SK-MEL-5 (cell line): ENCODE measurements at places on chromosomes 16 and 17. TPM values are rescaled to one million over a fixed set of nuclear protein-coding genes. Genes with fewer than 3 reads are reported as not detected.

DNA sequence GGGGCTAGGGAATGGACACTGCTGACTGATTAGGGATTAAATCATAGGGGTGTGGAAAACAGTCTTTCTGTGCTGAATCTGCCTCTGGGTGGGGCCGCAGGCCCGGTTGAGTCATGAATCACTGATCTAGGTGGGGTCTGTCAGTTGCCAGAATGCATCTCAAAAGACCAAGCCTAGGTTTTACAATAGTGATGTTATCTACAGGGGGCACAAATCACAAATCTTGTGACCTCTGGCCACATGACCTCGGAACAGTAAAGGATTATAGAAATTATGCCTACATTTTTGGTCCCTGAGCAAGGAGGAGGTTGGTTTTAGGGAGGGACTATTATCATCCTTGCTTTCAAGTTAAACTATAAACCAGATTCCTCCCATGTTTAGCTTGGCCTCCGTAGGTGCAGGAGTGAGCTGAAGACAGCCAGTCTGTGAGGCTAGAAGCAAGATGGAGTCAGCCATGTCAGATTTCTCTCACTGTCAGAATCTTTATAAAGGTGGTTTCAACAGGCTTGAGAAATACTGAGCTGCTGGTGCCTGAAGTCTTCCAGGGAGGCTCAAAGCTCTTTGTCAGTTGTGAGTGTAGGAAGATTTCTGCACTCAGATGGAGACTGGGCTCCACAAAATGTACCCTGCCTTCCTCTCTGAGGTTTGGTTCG, 12.9 kb downstream of the GNGT2 start:
- no peak for DNase-seq

- DNase-seq: peak; percentile 65
Observed at GRCh38 chr17:81434072-81434471, 38.8 kb downstream of the BAHCC1 start.

DNA sequence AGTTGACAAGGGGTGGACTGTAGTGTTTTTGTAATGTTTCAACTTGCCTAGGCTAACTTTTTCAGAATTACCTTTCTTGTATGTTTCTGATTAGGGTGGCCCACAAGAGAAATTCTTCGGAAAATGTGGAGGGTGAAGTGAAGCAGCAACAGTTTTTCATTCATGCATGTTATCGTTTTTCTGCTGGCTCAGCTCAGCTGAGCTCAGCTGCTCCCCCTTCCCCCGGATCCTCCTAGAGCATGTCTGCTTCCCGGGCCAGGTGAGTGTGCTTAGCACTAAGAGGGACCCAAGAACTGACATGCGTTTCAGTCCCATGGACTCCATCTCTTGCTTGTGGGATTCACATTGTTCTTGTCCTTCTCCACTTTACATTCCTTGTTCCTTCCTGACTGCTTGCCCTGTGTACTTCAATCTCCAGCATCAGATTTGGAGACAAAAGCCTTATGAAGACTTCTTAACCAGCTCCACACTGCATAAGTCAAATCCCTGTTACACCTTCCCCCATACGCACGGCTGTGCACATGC, 33.6 kb downstream of the SCPEP1 start:
- no peak for DNase-seq

DNA sequence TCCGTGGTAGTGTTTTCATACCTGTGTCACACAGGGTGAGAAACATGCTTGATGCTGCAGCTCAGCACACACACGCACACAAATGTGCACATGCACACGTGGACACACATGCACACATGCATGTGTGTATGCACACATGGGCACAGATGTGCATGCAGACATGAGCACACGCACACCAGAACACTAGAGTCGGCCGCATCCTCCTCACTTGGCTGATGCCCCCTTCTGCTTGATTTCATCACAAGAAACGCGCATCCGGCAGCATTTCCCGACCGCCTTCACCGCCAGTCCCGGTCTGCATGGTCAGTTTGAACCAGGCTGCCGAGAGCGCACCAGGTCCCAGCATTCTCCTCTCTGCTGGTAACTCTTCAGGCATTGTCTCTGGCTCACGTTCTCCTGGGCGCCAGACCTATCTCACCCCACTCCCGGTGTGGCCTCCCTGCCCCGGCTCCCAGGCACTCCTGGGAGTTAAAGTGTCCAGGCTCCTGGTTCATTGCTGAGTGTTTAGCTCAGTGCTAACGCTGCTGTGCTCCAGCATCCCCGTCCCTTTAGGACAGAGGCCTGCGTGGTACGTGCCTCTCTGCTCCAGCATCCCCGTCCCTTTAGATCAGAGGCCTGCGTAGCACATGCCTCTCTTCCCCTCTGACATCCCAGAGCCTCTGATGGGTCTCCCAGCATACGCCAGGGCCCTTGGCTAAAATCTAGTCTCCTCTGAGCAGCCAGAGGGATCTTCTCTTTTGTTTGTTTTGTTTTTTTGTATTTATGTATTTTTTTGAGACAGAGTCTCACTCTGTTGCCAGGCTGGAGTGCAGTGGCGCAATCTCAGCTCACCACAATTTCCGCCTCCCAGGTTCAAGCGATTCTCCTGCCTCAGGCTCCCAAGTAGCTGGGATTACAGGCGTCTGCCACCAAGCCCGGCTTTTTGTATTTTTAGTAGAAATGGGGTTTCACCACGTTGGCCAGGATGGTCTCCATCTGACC, 16.0 kb downstream of the BAIAP2 start:
- DNase-seq: no peak

Gene RNF157
- 28.1 and 33.9 TPM in 2 replicates for total RNA-seq

GRCh38 chr16:60741810-60742209, 1294.4 kb downstream of the CDH8 start:
- DNase-seq: peak; percentile 2

Gene SPNS1
- total RNA-seq: 48.1 and 64.2 TPM in 2 replicates

GRCh38 chr17:73551759-73552158, 92.5 kb downstream of the SDK2 start:
- peak; percentile 28 for DNase-seq

Gene GPR179
- total RNA-seq: 0.05 and 0.11 TPM in 2 replicates

DNA sequence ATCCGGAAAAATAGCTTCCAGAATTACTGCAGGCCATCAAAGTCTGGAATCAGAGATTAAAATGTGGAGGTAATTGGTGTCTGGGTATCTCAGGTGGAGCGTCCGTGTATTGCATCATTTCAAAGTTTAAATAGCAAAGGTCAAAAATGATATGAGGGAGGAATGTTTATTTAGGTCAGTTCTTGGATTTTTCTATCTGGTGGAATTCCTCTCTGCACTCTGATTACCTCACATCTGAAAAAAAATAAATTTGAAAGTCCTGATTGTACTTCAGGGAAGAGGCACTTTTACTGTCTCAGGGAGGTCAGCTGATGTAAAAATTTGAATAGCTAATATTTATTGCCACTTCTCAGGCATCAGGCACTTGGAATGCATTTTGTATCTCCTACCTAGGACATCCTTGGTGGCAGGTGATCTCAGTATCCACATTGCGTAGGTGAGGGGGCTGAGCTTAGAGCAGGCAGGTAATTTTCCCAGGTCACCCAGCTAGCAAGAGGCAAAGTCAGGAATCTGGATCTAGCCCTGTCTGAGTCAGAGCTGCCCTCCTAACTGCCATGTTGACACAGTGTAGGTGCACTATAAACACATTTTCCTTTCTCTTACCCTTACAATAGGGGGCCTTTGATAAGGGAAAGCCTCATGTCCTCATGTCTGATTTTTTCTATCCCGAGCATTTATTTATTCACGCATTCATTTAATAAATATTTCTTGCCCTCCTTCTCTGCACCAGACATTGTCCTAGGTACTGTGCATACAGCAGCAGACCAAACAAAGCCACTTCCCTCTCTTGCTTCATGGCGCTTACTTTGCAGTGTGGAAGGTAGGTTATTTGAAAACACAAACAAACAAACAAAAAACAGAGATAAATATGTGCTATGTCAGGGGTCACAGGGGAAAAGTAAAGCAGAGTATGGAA, 454.3 kb downstream of the HAPSTR1 start:
- DNase-seq: no peak

GRCh38 chr17:82940226-82941020, 100.6 kb upstream of the ZNF750 start:
- no peak for DNase-seq

- peak; percentile 97 for DNase-seq
Observed at GRCh38 chr17:63848834-63849689, 6.6 kb upstream of the SMARCD2 start.

DNA sequence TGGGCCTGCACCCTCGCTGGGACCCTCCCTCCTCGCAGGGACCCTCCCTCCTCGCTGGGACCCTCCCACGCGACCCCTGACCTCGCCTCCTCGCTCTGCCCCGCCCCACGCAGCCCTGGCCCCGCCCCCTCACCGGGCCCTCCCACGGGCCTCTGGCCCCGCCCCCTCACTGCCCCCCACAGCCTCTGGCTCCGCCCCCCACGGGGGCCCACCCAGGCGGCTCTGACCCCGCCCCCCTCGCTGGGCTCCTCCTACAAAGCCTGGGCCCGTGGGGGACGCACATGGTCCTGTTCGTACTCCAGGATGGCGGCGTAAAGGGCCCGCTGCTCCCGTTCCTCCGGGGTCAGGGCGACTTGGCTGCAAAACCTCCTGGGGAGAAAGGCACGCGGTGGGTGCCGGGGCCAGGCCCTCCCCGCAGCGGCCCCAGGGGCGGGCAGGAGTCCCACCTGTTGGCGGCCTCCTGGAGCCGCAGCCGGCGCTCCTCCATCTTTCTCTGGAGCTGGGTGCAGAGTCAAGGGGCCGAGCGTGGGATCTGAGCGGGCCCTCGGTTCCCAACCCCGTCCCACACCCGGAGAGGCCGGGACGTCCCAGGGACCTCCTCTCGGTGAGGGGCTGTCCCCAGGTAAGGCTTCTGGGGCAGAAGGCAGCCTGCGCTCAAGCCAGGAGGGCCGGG, 9.0 kb downstream of the VPS9D1 start:
- DNase-seq: peak; percentile 61

- no peak for DNase-seq
Observed at GRCh38 chr17:45380046-45380765, 52.5 kb downstream of the ARHGAP27 start.

DNA sequence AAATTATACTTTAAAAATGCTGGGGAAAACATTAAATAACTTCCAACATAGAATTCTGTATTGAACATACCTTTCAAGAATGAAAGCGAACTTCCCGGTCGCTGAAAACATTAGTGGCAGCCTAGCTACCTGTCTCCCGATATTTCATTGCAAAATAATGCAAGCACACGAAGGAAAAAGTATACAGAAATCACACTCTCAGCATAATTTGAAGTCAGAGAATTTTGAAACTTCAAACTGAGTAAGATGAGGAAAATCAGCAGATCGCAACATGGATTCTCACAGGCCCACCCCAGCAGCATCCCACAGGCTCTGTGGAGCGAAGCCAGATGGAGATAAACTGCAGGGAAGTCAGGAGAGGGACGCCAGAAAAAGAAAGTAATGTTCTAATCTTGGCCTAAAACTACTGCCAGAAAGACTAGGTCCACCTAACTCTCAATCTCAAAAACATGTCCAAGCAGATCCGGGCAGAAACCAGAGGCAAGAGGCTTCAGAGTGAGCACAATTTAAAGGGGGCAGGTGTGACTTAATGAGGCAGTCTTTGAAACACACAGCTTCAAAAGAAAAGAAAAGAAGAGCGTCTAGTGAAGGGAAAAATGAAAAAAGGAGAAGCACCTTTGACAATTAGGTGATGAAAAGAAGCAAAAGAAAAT, 4.8 kb upstream of the GOSR1 start:
- DNase-seq: no peak

Gene CA5A
- not detected in 2 replicates for total RNA-seq

Gene UBALD1
- total RNA-seq: 13.1 and 14.5 TPM in 2 replicates

- DNase-seq: no peak
Observed at GRCh38 chr16:19861133-19861532, 23.5 kb downstream of the GPRC5B start.

DNA sequence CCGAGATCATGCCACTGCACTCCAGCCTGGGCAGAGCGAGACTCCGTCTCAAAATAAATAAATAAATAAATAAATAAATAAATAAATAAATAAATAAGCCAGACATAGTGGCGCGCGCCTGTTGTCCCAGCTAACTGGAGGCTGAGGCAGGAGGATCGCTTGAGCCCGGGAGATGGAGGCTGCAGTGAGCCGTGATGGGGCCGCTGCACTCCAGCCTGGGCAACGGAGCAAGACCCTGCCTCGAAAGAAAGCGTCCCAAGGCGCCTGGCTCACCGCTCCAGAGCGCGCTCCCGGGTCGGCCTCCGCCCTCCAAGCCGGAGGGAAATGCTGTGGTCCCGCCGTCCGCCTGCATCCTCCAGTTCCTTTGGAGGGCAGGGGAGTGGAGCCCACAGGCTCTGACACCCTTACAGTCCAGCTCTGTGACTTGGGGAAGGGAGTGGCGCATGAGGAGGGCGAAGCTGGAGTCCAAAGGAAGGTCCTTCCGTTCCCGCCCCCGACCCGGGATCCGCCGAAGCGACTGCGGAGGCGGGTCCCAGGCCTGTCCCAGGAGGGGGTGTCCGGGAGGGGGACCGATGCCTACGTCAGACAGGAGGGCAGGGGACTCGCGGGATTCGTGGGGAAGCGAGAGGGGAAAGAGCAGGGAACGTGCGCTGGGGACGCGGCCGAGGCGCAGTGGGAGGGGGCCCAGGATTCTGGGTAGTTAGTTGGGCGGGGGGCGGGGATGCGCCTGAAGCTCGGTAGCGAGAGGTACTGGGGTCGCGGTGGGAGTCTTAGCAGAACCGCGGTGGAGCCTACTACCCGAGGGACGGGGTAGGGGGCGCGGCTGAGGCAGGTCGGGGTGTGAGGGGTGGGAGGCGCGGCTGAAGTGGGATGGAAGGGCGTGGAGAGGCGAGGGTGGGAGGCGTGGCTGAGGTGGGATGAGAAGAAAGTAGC, 8.4 kb upstream of the TRPV2 start:
- DNase-seq: peak; percentile 26

GRCh38 chr17:43020789-43021740, 1.1 kb downstream of the VAT1 start:
- DNase-seq: peak; percentile 91

Gene PNMT
- not detected in 2 replicates for total RNA-seq

DNA sequence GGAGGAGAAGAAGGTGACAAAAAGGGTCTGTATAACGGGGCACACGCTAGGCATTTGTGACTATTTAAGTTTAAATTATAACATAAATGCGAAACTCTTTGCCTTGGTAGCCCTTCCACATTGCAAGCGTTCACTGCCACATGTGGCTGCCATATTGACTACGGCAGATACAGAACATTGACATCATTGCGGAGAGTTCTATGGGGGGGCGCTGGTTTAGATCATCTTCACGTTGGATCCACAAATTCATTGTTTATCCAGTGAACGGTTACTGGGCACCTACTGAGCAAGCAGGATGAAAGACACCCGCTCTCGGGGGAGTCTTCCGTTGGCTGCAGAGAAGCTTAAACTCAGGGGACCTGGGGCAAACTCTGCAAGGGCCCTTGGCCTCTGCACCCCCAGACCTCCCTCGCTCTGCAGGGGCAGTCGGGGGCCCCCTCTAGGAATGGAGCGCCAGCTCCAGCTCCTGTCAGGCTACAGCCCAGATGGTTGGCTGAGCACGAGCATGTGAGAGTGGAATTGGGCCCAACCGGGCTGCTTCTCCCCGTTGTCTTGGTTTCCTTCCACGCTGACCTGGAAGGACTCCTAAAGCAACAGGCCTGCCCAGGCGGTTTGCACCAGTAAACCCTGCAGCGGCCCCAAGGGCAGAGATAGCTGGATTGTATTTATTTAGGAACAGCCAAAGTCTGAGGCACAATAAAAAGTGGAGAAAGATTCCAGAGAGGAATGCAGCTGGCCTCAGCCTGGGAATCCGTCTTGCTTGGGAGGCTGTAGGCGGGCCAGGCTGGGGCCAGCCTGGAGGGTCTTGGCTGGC, 172.2 kb downstream of the SEC14L1 start:
- DNase-seq: no peak
